ENCODE measurements at places on chromosomes 3 and 15.

DNA sequence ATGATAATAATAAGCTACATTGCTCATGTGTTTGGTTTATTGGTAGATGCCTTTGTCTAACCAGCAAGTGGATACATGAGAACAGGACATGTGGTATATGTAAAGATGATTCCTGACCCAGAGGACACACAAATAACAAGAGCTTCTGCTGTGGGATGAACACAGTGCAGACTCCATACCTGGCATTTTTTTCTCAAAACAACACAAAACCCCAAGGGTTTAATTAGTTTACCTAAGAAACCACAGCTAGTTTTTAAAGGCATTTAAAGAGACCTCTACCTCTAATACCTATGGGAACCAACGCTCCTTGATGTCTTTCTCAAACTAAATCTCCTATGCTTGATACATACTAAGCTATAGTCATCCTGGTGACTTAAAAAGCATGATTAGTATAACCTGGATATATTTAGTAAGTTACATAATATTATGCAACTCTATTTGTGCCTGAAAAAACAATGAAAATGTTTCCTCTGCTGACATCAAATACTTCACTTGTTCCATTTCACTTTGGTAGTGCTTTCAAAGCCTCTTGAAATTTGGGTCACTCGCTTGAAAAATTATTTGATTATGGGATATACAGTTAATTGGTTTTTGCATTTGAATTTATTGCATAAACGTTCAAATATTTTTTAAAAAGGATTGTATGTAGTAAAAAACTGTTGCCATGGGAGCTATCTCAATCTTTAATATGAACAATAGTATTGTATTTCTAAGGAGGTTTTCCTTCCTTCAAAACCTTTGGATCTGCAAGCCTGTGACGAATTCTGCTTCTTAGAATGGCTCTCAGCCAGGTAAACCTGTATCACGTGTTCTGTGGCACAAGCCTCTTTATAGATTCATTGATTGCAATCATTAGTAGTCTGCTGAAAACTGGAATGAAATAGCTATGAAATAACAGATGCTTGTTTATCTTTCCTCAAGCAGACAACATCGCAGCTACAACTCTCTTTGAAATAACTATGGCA lies 233.0 kb upstream of the KCNMB2 start:
- no peak for DNase-seq

- DNase-seq: no peak
These were observed 2.3 kb upstream of the SOX14 start for GRCh38 chr3:137761563-137762503.

- no peak for DNase-seq
These were observed 17.9 kb upstream of the CNOT10 start for GRCh38 chr3:32667072-32667582.

DNA sequence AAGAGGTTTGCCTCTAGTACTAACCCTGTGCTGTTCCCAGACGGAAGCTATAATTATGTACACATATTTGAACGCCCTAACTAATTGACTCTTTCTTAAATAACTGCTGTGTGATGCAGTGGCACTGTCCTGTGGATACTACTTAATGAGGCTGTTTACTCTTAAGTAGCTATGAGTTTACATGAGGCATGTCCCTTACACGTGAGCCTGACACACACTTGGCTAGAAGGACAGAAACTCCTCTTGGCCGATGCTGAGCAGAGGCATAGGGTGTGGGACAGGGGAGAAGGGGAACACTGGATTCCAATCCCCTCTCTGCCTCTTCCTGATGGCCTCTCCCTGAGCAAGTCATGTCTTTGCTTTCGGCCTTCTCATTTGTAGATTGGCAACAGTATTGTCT lies 21.9 kb downstream of the EHD4 start:
- no peak for DNase-seq

- no peak for DNase-seq
These were observed 19.7 kb upstream of the UACA start for GRCh38 chr15:70783041-70783440.

DNA sequence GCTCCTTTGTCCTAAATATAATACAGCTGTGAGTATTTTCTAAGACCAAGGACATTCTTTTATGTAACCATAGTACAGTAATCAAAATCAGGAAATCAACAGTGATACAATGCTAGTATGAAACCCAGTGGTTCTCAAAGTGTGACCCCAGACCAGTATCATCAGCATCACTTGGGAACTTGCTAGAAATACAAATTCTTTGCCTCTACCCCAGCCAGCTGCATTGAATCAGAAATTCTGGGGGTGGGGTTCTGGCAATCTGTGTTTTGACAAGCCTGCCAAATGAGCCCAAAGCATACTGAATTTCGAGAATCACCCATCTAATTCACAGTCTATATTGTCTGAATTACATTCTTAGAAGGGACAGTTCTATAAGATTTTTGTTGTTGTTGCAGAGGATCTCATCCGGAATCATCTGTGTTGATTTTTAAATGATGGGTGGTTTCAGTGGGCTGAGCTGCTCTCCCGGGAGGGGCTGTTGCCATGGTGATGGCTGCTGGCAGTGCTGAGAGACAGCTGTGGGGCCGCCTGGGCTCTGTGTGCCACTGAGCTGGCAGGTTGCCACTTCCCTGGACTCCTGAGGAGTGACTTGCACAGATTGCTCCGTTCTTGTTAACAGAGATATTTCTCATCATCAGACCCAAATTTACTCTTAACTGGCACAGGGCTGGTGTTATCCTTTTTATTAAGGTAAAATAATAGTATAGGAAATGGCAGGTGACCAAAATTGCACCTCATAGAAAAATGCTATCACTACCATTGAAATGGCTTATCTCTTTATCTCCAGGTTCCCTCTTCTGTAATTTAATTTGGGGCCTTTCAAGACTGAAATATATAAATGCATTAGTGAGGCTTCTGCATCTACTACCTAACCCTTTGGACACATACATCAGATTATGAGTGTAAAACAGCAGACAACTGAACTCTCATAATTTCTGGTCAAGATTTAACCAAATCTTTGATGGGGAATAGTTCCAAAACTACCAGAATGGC lies 56.5 kb downstream of the NEK11 start:
- DNase-seq: no peak

GRCh38 chr15:32991619-32992111 lies 202.8 kb downstream of the FMN1 start:
- no peak for DNase-seq

- DNase-seq: no peak
These were observed 1353.5 kb downstream of the ROBO1 start for GRCh38 chr3:78414261-78414660.

DNA sequence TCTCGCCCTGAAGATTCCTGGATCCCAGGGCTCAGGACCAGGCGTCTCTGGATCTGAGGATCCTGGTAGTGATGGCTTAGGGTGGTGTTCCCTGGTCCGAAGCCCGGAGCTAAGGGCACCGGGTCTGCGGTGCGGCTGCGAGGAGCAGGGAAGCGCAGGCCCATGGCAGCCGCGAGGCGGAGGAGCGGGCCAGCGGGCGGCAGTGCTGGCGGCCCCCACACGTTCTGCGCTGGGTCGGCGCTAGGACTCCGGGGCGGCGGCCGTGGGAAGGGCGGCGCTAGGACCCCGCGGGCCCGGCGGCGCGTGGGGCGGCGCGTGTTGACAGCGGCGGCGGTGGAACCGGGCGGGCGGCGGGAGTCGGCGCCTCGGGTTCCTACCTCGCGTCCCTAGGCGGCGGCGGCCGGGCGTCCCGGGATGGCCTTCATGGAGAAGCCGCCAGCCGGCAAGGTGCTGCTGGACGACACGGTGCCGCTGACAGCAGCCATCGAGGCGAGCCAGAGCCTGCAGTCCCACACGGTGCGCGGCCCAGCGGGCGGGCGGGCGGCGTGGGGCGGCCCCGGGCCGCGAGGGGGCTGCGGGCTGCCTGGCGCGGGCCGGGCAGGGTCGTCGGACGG lies at the start of gene PXK:
PXK (plus strand) TSS at position 318 of the 614 bp plus-strand sequence; CDS start at position 415, 97 bp downstream.
- DNase-seq: peak; percentile 10

DNA sequence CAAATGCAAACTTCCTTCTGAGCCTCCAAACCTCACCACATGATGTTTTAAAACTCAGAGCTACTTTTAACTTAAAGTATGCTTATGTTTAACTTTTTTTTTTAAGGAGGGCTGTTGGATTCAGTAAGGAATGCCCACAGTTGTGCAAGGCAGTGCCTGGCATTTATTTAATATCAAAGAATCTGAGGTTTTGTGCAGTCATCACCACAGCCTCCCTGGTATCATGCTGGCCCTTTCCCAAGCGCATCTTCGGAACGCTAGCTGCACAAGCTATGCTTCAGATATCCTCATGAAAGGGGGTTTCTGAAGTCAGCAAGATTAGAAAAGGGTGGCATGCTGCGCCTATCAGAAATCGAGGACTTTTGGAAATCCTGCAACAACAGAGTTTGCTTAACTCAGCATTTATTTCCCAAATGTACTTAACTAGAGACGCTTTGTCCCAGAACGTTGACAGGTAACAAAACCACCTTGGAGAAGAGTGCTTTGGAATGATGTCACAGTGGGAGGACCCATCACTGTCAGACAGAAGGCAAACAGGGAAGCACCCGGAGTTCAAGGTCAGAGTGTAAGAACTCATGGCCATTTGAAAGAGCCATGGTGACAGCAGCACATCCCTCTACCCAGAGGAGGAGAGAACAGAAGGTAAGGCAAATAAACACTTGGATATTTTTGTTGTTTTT lies 120.2 kb upstream of the IGF1R start:
- no peak for DNase-seq

GRCh38 chr3:100047455-100048141 lies 66.7 kb downstream of the FILIP1L start:
- DNase-seq: no peak

- no peak for DNase-seq
These were observed 708.9 kb upstream of the NECTIN3 start for GRCh38 chr3:110362751-110363150.

- no peak for DNase-seq
These were observed 50.1 kb downstream of the SYN2 start for GRCh38 chr3:12054245-12054644.

GRCh38 chr3:119613201-119613600 lies 15.5 kb downstream of the PLA1A start:
- no peak for DNase-seq

GRCh38 chr15:53811530-53811929 lies 52.1 kb upstream of the WDR72 start:
- DNase-seq: no peak

- DNase-seq: no peak
These were observed 97.8 kb downstream of the GTPBP8 start for GRCh38 chr3:113088616-113089015.

DNA sequence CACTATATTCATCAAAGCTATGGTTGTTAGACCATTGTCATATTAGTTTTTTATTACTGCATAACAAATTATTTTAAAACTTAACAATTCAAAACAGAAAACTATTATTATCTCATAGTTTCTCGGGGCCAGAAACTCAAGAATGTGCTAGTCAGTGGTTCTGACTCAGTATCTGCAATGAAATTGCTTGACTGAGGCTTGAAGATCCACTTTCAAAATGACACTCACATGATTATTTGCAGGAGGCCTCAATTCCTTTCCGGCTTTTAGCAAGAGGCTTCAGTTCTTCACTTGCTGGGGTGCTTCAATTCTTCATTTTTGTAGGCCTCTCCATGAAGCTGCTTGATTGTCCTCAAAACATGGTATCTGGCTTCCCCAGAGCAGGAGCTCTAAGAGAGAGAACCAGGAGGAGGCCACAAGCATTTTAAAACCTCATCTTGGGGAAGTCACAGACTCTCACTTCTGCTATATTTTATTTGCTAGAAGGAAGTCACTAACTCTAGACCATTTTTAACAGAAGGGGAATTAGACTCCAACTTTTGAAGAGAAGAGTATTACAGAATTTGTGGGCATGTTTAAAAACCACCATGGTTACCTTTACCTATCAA lies 383.7 kb downstream of the MFSD1 start:
- DNase-seq: no peak

- DNase-seq: no peak
These were observed 8.4 kb upstream of the SNRPA1 start for GRCh38 chr15:101303408-101303807.

- no peak for DNase-seq
These were observed 41.4 kb upstream of the VEPH1 start for GRCh38 chr3:157544501-157545130.

DNA sequence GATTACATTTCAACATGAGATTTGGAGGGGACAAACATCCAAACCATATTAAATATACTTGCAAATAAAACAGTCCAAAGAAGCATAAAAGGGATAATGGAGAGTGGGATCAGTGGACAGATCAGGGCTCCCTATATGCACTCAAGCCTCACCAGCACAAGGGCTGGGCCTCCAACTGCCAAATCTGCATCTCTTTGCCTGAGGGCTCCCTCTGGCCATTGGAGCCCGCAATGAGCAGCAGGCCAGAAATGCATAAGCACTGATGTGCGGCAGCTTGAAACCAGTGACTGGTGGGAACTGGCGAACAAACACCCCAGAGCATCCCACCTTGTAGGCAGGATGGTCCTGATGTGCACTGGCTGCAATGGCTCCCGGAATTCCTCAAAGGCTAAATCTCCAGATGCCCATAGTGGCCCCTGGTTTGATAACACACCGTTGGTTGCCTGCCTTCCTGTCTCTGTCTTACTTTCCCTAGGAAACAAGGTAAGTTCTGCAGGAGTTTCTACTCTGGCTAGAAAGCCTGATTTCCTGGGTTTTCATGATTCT lies 55.9 kb upstream of the POMGNT2 start:
- no peak for DNase-seq

- DNase-seq: no peak
These were observed 832.9 kb downstream of the OTOL1 start for GRCh38 chr3:162329514-162329913.

GRCh38 chr3:38458796-38459498 lies 5.3 kb downstream of the ACVR2B start:
- no peak for DNase-seq

DNA sequence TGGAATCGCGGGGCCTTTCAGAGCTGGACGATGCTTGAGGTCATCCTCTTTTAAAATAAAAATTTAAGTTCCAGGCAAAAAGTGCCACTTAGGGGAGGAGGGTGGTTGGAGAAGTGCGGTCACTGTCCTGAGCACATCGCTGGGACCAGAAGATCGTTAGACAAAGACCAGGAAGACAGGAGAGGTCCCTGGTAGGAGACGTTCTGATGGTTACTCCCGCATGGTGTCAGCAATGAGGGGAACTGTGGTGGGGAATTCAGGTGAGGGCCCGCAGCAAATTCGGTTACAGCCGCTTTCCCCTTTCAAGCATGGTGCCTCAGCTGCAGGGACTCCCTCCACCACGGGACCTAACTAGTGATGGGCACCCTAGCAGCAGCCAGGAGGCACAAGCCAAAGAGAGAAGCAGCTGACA lies 1.0 kb upstream of the ISY1 start:
- no peak for DNase-seq

DNA sequence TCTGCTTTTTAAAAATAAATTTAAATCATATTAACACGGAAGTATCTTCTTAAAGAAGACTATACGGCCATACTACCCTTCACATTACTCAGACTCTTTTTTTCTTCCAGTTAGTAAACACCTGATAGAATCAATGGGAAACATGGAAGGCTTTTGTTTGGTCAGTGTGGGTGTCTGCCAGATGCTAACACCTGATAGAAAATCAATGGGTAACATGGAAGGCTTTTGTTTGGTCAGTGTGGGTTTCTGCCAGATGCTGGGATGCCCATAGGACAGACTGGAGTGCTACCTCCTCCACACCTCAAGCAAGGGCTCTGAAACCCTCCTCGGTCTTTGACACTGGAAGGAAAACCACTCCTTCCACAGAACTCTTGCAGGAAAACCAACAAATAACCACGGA lies 29.2 kb downstream of the HACL1 start:
- DNase-seq: no peak

- no peak for DNase-seq
These were observed 99.8 kb upstream of the HERC1 start for GRCh38 chr15:63933522-63933921.

GRCh38 chr3:169091196-169091823 lies 572.2 kb downstream of the MECOM start:
- DNase-seq: no peak

- no peak for DNase-seq
These were observed 225.6 kb downstream of the ADAMTS9 start for GRCh38 chr3:64462203-64462602.
